ENCODE measurements at places on chromosomes 4 and X.

DNA sequence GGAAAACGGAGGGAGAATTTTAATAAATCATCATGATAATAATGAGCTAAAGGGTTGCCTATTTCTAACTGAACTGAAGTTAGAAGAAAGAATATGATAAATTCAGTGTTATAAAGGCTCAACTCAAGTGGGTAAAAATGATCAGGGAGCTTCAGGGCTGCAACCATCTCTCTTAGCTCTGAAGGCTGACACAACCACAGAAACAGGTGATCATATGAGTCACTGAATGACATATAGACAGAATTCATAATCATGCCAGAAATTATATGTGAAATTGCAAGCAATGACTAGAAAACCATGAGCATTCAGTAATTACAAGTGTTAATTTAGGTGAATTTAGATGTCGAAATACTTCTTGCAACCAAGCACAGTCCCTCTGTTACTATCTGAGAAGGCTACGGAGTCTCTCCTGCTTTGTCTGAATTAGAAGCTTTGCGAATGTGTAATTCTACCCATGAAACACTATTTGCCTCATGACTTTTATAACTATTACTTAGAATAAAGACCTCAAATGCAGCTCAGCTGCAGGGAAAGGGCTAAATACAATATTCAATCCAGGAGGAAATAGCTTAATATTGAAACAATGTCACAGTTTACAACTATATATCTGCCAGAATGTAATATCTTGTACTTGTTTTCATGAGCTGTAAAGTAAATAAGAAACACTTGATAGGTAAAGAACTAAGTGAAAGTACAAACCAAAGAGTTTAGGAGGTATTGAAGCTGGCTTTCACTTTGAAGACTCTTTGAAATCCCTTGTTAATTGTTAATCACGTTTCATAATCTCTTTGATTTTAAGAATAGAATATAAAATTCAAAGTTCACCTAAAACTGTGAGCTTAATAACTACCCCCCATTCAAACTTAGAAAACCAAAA lies 1972.6 kb downstream of the ARAP2 start:
- DNase-seq, result no peak

DNA sequence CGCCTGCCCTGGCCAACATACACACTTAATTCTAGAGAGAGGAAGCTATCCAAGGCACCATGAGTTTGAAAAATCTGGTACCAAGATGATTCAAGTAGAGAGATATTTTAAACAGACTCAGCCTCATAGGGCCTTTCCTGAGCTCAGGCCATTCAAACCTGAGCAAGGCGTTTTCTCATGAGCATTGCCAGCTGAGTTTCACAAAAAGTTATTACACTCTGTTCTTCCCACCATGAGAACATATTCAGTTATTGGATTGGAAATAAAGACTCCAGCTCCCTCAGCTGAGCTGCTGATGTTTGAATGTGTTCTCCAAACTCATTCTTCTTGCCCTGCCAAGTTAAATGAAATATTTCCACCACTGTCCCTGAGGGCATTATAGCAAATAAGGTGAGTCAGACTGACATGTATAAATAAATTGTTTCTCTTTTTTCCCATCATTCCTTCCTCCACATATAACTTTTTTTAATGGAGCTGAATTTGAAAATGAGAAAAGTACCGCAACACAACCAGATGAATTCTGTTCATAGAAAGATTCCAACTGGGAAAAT lies 429.6 kb downstream of the RAB28 start:
- DNase-seq, result no peak

DNA sequence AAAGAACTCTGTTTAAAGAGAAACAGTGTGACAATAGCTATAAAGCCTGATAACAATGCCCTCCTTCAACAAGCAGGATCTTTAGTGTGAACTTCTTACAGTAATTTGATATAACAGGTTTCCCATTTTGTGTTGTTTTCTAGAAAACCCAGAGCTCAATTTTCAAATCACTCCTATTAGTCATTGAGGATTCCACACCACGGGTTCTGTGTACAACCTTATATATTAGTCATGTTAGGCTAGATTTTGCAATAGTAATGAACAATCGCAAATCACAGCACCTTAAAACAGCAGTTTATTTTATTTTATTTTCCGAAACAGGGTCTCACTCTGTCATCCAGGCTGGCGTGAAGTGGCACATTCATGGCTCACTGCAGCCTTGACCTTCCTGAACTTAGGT lies 1020.9 kb upstream of the INTU start:
- no peak for DNase-seq

DNA sequence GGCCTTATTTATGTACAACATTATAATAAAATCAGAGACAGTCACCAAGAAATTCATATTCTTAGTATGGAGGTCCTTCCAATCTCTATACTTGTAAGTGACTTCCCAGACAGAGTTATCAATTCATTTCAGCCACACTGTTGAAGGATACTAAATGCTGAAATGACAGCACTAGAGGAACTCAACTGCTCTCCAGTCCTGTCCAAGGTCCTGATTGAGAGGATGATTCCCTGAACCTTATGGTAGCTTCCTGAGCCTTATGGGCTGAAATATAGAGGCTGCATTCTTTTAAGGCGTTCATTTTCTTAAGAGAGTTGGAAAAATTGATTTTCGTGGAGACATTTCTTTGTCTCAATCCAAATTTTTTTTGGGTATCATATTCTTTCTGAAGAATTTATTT lies 205.9 kb downstream of the TLL1 start:
- DNase-seq, result no peak

- DNase-seq, result no peak
These were observed 1.6 kb downstream of the TSC22D3 start for GRCh38 chrX:107773906-107774435.

- DNase-seq, result no peak
These were observed 519.5 kb downstream of the FGF13 start for GRCh38 chrX:138191998-138192397.

DNA sequence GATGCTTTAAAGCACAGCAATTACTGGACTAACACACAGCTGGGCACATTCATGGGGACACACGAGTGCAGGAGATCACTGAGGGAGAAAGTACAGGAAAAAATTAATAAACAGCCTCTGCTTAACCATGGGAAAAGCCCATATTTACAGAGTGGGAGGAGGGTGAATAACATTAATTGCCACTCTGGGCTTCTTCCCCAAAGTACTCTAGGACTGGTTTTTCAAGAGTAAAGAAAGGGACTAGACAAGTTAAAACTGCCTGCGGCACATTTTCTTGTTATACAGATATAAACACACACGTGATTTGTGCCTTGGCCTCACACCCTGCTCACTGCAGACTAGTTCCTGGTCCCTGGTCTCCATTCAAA lies 179.7 kb upstream of the TET2 start:
- no peak for DNase-seq

- no peak for DNase-seq
These were observed 377.1 kb upstream of the HS3ST1 start for GRCh38 chr4:11805842-11806241.

DNA sequence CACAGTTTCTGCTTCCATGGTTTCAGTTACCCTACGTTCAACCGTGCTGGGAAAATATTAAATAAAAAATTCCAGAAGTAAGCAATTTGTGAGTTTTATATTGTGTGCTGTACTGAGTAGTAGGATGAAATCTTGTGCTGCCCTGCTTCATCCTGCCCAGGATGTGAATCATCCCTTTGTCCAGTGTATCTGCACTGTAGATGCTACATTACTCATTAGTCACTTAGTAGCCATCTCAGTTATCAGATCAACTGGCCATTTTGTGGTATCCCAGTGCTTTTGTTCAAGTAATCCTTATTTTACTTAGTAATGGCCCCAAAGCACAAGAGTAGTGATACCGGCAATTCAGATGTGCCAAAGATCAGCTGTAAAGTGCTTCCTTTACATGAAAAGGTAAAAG lies 97.9 kb downstream of the COX18 start:
- DNase-seq, result no peak

GRCh38 chrX:107646735-107647134 lies 18.4 kb downstream of the PRPS1 start:
- DNase-seq, result no peak

GRCh38 chrX:774536-774935 lies 143.9 kb downstream of the SHOX start:
- no peak for DNase-seq

DNA sequence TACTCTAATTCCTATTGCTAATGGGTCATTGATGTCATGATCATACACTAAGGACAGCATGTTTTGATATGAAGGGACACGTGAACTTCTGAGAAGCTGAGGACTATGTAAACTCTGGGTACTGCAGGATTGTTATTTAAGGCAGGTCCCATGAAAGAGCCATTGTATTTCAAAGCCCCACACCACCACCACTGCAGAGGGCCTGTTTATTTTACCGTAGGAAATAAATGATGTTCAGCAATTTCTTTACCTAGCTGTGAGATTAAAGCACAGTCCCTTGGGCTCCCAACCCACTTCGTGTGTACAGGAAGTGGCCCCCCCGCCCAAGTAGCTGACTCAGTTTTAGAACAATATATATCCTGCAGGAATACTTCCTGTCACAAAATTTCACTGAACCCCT lies 89.8 kb upstream of the ACSL4 start:
- no peak for DNase-seq

Measured in activated T-cell treated with anti-CD3 and anti-CD28 coated beads for 4 hours (primary cell).